Left renal pelvis (tissue), 4 donors: ENCODE measurements at places on chromosomes 11 and 22.
A peak's percentile ranks its signal among the peaks of the same experiment; 100 is the strongest.

DNA sequence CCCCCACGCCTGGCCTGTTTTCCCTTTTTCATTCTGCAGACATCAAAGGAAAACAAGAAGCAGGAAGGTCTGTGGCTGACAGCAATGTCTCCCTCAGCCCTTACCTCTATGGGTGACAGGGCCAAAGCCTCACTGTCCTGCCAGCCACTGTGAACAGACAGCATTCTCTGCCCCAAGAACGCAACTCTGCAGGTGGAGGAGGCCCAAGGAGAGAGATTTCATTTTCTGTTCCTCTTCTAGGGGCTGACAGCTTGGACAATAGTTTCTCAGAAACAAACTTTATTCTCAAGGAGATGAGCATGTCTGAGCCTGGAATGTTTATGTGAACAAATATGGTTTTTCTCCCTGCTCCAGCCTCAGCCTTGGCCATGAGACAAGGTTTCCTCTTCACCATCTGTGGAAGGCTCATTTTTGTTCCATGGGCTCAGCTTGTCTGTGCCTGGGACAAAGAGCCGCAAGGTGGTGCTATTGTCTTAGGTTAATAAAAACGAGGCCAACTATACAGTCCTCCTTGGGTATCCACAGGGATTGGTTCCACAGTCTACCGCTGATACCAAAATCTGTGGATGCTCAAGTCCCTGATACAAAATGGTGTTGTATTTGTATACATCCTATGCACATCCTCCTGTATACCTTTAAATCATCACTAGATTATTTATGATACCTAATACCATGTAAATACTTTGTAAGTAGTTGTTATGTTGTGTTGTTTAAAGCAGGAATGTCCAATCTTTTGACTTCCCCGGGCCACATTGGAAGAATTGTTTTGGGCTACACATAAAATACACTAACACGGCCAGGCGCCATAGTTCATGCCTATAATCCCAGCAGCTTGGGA lies 5.8 kb downstream of the PIWIL3 start:
- DNase-seq = no peak

DNA sequence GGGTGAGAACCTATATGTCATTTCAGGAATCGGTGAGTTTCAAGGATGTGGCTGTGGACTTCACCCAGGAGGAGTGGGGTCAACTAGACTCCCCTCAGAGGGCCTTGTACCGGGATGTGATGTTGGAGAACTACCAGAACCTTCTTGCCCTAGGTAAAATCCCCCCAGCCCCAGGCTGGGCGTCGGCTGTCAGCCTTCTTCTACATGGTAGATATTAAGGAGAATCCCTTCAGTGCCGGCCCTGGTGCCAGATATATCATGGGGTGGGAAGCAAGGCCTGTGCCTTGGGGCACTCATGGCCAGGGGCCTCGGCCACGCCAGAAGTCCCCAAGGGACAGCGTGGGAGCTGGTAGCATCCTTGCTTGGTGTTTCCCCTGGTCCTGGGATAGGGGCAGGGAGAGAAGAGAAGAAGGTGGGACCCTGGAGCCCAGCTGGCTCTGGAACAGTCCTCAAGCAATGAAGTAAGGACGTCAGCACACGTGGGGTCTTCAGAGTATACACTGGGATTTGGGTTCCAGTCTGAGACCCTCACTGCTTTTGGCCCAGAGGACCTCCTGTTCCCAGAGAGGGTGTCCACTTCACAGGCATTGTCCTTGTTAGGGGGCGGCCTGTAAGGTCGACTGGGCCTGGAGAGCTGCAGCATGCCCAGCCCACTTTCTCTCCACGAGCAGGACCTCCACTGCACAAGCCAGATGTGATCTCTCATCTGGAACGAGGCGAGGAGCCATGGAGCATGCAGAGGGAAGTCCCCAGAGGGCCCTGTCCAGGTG lies 6.8 kb downstream of the ZNF74 start:
- no peak for DNase-seq

DNA sequence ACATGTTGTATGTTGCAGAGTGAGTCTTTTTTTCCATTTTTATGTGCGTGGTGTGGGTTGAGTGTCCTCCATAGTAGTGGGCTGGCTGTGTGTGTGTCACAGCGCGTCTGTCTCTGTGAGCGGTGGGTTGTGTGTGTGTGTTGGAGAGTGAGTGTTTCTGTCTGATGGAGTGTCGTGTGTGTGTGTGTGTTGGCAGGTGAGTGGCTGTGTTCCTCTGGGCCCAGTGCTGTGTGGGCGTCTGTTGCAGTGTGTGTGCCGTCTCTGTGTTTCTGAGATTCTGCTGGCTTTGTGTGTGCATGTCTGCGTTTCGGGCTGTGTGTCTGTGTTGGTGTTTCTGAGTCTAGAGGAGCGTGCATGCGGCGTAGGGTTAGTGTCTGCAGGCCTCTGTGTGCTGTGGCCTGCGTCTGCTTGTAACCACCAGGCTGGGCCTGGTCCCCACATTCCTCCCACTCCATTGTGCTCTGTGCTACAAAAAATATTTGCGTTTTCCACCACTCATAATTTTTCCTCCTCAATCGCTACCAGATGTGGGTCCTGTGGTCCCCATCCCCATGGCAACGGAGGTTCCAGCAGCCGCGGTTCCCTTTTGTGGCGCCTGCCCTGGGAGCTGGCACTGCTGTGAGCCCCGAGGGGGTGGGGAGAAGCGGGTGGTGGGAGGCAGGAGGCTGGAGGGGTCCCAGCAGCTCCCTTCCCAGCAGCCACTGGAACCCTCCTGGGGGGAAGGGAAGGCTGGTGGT lies 15.2 kb downstream of the SCARF2 start:
- DNase-seq = no peak

GRCh38 chr11:87081358-87081757 lies 43.6 kb downstream of the TMEM135 start:
- no peak for DNase-seq

DNA sequence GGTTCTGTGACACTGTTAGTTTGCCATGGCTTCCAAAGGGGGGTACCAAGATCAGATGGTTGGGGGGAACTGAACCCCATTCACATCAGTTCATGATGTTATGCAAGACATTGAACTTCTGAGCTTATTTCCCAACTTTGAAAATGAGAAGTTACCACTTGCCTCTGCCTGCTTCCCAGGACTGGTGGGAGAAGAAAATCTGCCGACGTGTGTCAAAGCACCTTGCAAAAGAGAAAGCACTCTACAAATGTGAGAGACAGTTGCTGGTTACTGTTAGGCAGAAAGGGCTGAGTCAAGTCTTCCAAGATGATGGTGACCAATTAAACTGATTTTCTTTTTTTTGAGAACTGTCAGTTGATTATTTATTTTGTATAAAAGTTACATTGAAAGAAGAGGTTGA lies 45.6 kb downstream of the SMCO4 start:
- no peak for DNase-seq

- DNase-seq = no peak
Observed at GRCh38 chr11:114970927-114971645, 292.8 kb downstream of the NXPE2 start.

DNA sequence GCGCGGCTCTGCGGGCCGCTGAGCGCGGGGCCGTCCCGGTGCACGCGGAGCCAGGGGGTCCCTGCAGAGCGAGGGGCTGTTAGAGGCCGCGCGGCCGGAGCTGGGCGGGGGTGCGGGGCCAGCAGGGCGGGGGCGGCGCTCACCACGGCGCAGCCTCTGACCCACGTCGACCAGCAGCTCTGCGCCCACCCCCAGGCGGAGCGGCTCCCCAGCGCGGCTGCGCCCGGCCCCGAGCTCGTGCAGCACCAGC lies 385 bp upstream of the SCO2 start:
- no peak for DNase-seq

- peak; percentile 46 for DNase-seq
Observed at GRCh38 chr11:121591405-121592033, 138.8 kb upstream of the SORL1-AS1 start.

GRCh38 chr11:126212089-126212660 lies 593 bp downstream of the FAM118B start:
- no peak for DNase-seq

DNA sequence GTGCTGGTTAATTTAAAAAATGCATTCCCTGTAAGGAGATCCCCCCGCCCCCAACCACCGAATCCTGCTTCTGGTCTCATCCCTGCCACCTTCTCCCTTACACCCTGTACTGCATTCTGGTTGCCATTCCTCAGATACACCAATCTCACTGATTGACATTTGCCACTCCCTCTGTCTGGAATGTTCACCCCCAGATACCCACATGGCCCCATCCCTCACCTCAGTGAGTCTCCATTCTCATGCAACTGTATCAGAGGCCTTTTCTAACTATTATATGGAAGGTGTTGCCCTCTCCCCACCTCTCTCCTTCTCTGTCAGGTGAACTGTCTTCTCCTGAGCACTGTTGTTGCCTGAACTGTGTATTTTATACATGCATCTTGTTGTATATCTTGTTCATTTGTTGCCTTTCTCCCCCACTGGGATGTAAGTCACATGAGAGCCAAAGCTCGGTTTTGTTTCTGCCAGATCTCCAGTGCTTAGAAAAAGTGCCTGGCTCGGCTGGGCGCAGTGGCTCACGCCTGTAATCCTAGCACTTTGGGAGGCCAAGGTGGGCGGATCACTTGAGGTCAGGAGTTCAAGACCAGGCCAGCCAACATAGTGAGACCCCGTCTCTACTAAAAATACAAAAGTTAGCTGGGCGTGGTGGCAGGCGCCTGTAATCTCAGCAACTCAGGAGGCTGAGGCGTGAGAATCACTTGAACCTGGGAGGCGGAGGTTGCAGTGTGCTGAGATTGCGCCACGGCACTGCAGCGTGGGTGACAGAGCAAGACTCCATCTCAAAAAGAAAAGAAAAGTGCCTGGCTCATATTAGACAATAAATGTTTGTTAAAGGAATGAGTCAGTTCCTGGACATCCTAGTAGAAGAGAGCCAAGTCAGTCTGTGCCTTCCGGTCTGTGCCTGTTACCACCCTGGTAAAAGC lies 61.0 kb downstream of the TNRC6B start:
- no peak for DNase-seq
